ENCODE measurements at places on chromosomes 3 and 15.
A peak's percentile ranks its signal among the peaks of the same experiment; 100 is the strongest.

DNA sequence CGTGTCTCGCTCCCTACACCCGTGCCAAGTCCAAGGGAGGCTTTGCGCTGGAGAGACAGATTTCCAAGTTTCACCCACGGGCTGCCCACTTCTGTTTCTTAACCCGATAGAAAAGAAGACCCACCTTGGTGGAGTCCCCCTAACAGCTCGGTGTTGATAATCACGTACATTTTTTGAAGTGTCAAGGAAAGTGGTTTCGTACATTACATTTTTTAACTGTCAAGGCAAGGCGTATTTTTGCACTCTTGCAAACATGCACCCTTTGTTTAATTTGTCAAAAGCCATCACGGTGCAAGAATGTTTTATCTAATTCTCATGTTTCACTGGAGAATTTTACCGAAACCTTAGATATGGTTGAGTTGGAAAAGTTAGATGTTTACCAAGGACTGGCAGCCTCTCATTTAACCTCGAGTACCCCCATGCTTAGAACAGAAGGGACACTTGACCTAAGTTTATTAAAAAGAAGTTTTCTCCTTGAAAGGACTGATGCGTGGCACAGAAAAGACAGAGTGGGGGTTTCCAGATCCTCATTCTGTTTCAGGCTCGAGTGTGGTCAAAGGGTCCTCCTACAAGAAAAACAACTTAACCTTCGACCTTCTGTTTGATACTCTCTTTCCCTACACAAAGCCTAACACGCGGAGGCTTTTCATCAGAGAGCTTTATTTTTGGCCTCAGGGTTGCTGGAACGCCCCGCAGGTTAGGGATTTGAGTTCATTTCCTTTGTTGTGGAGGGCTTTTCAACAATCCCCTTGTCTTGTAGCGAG, 882 bp downstream of the GXYLT2 start:
- DNase-seq = no peak

DNA sequence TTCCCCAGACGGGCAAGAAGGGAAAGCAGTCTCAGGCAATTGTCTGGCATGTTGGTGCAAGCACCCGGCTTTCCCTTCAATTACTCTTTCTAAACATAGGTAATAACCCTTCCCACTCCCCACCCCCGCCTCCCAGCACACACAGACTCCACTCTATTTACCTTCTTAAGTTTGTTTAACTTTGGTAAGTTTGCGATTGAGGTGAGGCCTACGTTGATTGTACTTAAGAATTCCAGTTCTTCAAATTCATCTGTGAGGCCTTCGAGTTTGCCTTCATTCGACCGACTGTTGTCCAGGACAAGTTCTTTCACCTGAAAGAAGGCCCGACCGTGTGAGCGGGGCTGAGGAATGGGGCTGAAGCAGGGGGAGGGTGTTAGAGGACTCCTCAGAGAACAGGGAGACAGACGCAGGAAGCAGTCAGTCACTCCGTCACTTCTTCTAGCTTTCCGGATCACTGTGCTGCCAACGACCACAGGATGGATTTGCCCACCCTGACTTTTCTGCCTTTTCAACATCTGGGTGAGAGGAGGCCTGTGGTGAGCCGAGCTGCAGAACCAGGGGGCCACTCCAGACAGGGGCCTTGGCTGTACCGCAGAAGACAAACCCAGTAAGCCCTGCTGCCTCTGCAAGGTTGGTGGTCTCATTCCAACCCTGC, 33.0 kb downstream of the ANP32A start:
- no peak for DNase-seq

- no peak for DNase-seq
These were observed 125.6 kb downstream of the CD47 start for GRCh38 chr3:107965136-107965655.

DNA sequence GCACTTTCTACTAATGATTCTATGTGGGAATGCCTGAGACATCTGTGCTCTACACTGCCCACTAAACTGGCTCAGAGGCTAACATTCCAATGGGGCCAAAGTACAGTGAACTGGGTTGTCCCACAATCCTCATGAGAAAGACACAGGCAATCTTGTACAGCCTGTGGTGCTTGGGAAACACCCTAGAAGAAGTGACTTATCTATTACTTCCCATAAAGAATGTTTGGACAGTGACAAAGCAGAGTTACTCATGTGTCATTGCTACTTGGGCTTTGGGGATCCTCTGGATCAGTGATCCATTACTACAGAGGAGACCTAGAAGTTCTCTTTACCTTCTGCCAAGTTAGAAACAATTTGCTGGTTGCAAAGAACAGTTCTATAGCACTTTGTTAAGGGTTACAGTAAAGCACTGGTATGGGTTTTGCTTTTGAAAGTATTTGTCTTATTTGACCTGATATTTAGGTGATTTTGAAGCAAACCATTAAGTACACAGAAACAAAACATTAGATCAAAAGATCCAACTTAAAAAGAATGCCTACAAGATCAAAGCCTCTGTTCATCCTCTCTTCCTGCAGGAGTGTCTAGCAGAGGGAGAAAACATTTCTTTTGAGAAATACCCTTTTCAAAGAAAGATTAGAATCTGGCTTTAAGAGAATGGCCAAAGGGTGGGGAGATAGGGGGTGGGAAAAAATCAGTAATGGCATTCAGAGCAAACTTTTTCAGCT, 75.8 kb downstream of the CTNNB1 start:
- DNase-seq = peak; percentile 80

All from HCEC 1CT (cell line).